RPMI7951 (cell line): ENCODE measurements at places on chromosomes 12 and 14. TPM values are rescaled to one million over a fixed set of nuclear protein-coding genes. Genes with fewer than 3 reads are reported as not detected.

GRCh38 chr14:89370781-89371180 lies 46.3 kb downstream of the FOXN3 start:
- no peak for DNase-seq

DNA sequence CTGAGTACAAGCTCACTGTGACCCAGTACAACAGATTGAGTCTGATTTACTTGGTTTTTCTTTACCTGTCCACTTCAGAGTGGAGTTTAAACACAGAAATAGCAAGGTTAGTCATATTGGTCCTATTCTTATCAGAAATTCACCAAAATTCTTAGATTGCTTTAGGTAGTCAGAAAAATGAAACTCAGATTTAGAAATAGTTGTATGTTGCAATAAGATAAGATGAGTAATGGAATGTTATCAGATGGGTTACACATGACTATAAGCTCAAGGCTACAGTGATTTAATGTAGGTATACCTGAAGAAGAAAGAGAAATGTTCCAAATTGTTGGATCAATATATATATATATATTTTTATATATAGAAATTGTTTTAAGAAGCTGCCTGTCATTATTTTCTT lies 524.1 kb downstream of the LRFN5 start:
- no peak for DNase-seq

- peak; percentile 73 for DNase-seq
Observed at GRCh38 chr12:111578276-111578970, 20.7 kb downstream of the ATXN2 start.

- peak; percentile 71 for DNase-seq
Observed at GRCh38 chr12:27076928-27077327, 5.5 kb downstream of the C12orf71 start.

VDR gene
- 17.4 and 22.9 TPM in 2 replicates for total RNA-seq

DNA sequence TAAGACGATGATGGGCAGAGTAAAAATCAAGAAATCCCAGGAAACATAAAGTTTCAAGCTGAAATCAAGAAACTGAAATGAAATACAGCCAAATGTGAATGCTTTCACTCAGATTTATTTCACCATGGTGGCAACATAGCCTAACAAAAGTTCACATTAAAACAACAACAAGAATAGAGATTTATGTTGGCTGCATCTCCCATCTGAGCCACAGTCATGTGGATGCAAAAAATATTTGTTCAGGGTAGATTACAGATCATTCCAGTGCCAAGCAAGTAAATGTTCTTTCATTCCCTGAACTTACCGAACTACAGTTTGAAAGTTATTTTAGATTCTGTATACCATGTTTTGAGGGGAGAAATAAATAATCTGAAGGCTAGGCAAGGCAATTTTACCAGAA lies 159.9 kb upstream of the TMTC1 start:
- DNase-seq = no peak

DNA sequence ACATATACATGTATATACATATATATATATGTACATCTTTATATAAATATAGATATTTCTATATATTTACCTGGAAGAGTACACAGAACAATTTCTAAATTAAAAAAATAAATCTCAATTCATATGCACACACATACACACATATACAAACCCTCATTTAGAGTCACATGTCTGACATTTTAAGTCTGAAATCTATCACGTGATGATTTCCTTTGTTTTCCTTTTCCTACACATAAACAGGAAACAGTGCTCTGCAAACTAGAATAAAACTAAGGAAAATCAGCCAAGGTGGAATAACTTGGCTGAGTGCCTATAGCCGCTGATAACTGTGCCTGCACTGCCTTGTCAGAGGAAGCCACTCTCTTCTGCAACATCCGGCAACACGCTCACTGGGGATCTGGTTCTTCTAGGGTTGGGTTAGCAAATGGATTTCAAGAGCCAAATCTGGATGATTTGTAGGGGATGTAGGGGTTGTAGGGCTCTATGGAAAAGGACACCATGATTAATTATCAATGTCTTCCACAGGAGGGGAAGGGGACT lies 480.7 kb downstream of the TMEM132D start:
- no peak for DNase-seq

GRCh38 chr12:52280796-52281560 lies 6.5 kb downstream of the KRT86 start:
- peak; percentile 95 for DNase-seq
